ENCODE measurements at places on chromosomes 1 and 21. TPM values are rescaled to one million over a fixed set of nuclear protein-coding genes. Genes with fewer than 3 reads are reported as not detected.

DNA sequence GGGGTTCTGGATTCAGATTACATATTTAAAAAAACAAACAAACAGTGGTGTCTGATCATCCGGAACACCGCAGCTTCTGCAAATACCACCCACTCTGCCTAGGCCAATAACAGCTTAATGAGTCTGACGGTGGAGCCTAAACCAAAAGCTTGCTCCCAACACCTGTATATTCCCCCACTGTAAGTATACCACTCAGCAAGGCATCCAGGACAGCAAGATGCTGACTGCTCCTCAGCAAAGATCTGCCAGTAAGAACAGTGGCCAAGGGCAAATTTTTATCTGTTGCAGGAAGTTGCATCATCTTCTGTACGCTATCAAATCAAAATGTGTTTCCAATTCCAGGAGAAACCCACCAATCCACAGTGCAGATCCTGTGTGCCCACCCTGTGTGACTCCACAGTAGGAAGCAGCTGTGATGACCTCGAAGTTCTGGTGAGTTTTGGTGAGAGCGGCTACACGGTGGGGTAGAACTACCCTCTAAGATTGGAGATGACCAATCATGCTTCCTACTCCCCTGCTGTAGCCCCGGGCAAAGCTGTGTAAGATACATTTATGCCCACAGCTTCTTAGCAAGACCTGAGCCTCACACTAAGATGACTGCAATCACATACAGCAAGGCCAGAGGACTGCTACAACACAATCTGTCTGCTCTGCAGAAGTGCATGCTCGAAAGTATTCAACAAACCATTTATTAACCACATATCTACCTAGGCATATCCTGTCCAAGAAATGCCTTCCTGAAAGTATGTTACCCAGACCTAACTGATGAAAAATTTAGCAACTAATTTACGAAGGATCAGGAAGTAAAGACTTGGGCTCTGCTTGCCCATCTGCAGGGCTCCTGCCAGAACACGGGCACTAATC, 30.5 kb downstream of the SIPA1L2 start:
- no peak for DNase-seq

DNA sequence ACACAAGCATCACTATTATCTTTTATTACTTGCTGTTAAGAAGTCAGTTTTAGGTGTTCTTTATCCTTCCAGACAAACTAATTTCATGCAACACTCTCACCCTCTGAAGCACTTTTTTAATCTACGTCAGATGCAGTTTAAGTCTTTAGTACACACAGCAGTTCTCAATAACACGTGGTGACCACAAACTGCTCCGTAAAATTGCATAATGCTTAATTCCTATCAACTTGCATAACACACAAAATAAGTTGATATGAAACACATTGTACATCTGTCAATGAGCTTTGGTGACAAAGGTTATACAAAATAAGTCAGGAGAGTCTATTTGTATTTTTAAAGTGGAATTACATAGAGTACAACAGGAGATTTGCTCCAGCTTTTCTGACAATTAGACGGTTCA, 140.9 kb upstream of the ETS2 start:
- no peak for DNase-seq

- no peak for DNase-seq
These were observed 5.1 kb downstream of the KCNJ15 start for GRCh38 chr21:38261851-38262250.

Gene CD160
- not detected for total RNA-seq

Gene EFNA3
- total RNA-seq = 1.5 TPM

DNA sequence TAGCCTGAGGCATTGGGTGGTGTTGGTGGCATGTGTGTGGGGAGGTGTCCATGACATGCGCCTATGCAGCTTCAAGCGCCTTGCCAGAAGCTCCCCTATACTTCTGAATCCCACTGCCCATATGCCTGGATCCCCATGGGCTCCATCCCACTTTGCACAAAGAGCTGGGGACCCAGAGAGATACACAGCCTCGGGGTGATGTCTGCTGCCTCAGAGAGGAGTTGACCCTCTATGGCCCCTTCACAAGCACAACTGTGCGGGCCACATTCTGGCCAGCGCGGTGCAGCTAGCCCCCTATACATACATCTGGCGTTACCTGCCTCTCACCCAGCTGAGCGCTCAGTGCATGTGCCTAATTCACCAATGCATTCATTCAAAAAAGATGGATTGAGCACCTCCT, 9.6 kb upstream of the PTPRF start:
- DNase-seq = no peak

DNA sequence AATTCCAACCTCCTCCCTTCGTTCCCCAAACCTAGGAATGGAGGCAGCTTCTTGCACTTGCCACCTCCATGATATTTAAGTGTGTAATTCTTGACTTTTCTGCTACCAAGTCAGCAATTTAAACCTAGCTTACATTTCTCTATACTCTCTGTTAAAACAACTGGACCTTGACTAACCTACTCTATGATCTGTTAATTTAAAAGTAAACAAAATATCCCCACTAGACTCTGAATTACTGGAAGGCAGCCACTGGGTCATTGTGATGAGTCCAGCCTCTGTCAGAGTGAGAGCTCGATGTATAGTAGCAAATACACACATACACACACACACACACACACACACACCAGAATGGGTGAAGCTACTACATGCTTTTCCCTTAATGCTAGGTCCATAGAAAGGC, 40.0 kb upstream of the DHCR24 start:
- DNase-seq = no peak

DNA sequence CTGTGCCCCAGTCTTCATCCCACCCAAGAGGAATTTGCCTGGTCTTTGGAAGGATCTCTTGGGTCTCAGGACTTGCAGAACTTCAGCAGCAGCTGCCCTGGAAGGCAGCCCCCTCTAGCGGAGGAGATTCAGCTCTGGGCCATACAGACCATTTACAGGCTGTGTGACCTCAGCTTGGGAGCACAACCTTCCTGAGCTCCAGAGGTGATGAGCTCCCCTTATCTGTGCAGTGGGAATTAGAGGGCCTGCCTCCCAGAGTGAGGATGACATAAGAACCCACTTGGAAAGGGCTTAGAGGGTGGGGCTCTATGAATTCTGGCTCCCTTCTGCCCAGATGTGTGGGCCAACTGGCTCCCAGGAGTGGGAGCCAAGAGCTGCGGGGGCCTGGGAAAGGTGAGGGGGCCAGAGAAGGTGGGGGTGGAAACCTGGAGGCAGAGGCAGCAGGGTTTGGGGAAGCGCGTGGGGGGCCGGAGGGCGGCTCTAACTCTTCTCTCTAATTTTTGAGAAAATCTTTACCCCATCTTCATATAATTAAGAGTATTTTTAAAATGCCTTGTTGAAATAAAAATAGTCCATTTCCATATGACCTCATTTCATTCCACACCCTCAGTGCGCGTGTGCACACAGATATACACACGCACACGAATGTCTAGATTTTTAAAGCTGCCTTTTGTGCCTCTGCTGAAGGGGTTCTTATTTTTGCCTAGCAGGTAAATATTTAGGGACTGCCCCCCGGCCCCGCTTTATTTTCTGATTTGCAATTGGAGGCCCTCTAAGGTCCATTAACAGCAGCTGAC, 21.5 kb downstream of the EPHB2 start:
- DNase-seq = no peak

- DNase-seq = no peak
These were observed 18.1 kb upstream of the AVPR1B start for GRCh38 chr1:206135248-206135647.

GRCh38 chr1:187689129-187689528, 860.4 kb downstream of the PLA2G4A start:
- DNase-seq = no peak

- DNase-seq = peak; percentile 38
These were observed 8.3 kb downstream of the TRNP1 start for GRCh38 chr1:27001570-27002360.

Gene SRSF10
- 160 TPM for total RNA-seq

Gene RGS16
- 57.1 TPM for total RNA-seq

- no peak for DNase-seq
These were observed 47.6 kb upstream of the GPR153 start for GRCh38 chr1:6308449-6308848.

- no peak for DNase-seq
These were observed 337.0 kb upstream of the PLXNA2 start for GRCh38 chr1:208581209-208581608.

DNA sequence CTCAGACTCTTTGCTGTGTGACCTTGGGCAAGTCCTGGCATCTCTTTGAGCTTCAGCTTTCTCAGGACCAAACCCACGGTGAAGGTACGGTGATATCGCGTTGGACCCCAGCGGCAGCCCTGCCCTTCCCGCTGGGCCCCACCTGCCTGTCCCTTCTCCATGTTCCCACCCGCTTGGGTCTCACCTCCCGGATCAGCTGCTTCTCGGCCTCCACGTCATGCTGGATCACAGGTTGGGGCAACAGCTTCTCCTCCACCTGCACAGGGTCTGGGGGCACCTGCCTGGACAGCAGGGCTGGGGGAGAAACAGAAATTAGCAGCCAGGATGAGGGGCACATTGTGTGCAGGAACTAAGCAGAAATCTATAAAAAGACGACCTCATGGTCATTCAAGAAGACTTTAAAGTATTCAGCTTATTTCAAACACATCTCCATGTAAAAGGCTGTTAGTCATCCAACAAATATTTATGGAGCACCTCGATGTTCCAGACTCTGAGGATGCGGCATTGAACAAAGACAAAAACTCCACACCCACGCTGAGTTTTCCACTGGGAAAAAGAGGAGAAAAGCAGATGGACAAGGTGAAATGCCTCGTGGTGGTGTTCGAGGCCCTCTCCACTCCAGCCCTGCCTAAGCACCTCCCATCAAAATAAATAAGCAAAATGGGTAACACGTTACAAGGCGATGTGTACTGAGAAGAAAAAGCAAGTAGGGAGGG, 19.5 kb downstream of the KIF17 start:
- DNase-seq = no peak

GRCh38 chr1:32748348-32748747, 45.8 kb upstream of the SYNC start:
- DNase-seq = no peak

DNA sequence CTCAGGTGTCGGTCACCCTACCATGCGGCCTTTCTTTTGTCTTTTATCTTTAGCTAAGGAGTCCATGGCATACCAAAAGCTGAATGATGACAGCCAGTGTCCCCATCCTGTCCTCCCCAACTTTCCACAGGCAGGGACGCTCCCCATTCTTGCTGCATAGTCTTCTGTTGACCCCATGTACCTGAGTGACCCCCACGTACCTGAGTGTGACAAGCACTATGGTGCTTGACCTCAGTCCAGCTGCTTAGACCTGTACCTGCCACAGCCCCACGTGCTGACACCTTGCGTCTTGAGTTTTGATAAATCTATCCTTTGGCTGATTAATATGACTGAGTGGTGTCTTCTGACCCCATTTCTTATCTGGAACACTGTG, 26.9 kb downstream of the SKI start:
- DNase-seq = no peak

- DNase-seq = no peak
These were observed 22.8 kb upstream of the TARS2 start for GRCh38 chr1:150464422-150464826.

DNA sequence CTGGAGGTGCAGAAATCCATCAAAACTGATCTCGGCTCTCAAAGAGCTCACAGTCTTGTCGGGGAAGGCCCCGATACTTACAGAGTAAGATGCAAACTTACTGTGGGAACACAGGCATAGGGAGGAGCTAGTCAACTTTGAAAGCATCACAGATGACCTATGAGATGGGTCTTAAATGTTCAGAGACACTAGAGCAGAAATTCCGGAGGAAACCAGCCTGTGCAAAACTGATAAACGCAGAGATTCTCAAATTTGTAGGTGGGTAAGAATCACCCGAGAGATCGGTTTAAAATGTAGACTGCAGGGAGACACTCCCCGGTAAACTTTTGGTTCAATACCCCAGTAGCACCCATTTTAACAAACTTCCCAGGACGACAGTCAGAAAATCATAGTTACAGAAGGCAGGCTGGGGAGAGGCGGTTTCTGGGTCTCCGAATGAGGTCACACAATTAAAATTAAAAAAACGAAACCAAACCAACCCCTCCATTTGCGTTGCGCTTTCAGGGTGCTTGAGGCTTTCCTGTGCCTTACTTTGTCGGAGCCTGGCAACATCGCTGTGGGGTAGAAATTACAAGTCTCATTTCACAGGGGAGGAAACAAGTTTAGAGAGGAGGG, 755 bp upstream of the THRAP3 start:
- peak; percentile 39 for DNase-seq

DNA sequence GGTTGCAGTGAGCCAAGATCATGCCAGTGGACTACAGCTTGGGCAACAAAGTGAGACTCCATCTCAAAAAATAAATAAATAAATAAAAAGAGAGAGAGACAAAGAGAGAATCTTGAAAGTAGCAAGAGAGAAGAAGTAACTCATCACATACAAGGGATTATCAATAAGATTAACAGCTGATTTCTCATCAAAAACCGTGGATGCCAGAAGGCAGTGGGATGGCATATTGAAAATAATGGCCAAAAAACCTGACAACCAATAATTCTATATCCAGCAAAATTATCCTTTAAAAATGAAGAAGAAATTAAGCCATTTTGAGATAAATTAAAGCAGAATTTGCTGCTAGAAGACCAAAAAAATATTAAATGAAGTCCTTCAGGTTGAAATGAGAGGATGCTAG, 35.7 kb downstream of the KLHDC7A start:
- DNase-seq = no peak

Gene RPE65
- not detected for total RNA-seq

Gene ST6GALNAC5
- total RNA-seq = not detected

- no peak for DNase-seq
These were observed 167.0 kb downstream of the NR5A2 start for GRCh38 chr1:200194477-200194876.

Data from GM12878 (cell line).